ENCODE measurements at places on chromosomes 4 and X. TPM values are rescaled to one million over a fixed set of nuclear protein-coding genes. Genes with fewer than 3 reads are reported as not detected.

The NEUROG2 gene
- total RNA-seq, result not detected

The TLR1 gene
- 17.2 TPM for total RNA-seq

The AFF2 gene
- 0.68 TPM for total RNA-seq

The AKAP14 gene
- not detected for total RNA-seq

The PPP4R3C gene
- not detected for total RNA-seq

The SMIM10 gene
- total RNA-seq, result 0.58 TPM

The RTL5 gene
- total RNA-seq, result 2.4 TPM

The CABS1 gene
- not detected for total RNA-seq

The KLB gene
- total RNA-seq, result not detected

The FANCB gene
- 12.0 TPM for total RNA-seq

DNA sequence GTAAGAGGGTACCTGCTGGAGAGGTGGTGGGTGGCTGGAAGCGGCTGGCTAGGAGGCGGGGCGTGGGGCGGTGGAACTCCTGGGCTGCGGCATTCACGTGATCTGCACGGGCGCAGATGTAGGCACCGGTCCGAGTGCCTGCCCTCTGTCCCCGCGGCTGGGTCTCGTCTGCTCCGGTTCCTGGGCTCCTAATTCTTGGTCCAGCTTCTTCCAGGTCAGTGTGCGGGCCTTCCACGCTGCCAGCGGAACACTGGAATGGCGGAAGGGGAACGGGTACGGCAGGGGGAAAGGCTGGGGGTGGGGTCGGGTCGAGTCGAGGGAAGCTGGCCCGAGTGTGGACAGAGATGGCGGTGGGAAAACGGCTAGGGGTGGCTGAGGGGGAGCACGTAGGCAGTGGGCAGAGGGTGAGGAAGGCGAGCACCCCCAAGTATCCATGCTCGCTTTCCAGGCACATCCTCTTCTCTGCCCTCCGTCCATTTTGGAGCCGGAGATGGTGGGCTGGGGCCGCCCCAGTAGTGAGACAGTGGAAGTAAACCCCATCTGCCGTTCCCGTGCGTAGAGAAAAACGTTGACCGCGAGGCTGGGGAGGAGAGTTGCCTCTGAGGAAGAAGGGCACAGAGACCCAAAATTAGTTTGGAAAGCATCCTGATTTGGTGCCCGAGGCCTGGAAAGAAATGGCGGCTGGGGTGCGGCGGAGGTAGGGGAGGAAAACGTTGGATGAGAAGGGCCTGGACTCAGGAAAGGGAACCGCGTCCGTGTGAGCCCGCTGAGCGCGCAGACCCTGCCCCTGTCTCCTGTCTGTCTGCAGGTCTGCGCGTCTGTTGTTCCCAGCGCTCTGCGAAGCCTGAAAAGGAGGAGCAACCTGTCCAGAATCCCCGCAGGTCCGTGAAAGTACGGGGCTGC is at the start of gene TCEAL4:
Gene TCEAL4, plus strand, starts transcription at position 105 of the 903 bp plus-strand sequence. CDS start 1,161 bp downstream, outside the sequence.
- DNase-seq, result peak; percentile 35

- DNase-seq, result no peak
Observed at GRCh38 chr4:13559413-13559812, 15.1 kb upstream of the NKX3-2 start.

DNA sequence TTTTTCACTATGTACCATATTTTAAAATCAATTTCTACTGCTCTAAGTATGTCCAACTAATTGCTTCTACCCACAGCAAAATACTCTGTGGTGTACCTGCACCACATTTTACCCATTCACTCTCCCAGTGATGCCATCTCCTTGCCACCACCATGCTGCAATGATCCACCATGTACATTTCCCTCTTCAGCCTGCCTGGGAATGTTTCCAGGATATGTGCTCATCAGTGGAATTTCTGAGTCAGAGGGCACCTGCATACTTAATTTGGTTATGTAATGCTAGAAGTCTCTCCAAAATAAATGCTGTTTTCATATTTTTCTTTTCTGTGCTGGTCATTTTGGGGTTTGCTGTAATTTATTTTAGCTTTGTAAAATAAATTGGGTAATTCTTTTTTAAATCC is 33.2 kb upstream of the OCIAD2 start:
- DNase-seq, result no peak

- no peak for DNase-seq
Observed at GRCh38 chr4:92678292-92678691, 374.5 kb downstream of the GRID2 start.

GRCh38 chr4:122053186-122053585 is 98.9 kb upstream of the BLTP1 start:
- no peak for DNase-seq

GRCh38 chr4:153428941-153429475 is 37.2 kb upstream of the TMEM131L start:
- no peak for DNase-seq

DNA sequence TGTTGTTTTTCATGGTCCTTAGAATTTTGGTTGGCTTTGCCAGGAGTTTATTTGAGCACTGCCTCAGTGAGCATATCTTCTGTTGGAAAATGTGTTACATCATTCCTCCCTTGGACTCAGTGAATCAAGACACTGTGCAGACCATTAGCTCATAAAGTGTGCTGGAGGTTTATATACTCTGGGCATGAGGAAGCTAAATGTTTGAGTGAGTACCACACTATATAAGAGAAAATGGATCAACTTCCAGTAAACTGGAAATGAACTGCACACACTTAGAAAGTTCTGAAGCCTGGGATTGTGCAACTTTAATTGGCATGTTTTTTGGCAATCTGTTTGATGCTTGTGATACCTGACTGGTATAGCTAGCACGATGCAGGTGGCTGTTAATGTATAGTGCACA is 75.9 kb downstream of the LIMCH1 start:
- DNase-seq, result no peak

DNA sequence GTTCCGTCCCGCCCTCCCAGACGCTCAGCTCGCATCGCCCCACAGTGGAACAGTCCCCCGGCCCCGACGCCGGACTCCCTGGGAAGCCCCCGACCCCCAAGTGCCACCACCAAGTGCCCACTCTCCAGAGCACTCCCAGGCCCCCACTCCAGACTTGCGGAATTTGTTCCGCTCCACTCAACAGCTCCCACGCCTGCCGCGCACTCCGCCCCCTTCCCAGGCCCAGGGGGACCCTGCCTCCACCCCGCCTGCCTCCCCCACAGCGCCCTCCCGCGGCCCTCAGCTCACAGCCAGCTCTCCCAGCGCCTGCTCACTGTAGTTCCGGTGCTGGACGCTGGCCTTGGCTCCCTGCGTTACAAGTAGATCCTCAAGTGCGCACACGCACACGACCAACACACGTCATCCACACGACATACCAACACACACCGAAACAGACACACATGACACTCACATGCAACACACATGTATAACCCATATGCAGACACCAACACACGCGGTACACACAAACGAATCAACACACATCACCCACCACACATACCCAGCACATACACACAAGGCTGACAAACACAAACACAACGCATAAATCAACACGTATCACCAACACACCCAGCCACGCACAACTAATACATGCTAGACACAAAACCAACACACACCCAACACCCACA is 8.0 kb downstream of the MSX1 start:
- no peak for DNase-seq

DNA sequence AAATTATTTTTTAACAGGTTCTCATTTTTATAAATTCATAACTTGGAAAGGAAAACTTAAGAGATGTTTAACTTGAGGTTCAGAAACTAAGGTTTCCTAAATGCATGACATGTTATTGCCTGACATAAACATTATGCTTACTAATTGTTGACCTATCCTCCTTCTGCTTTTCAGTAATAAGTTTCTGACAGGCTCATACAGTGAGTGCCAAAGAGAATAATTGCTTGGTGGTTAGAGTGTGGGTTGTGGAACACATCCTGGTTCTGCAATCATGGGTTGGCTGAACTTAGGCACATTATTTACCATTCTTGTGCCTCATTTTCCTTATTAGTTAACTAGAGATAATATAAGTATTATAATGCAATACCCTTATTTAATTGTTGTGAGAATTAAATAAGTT is 56.5 kb downstream of the BMPR1B start:
- no peak for DNase-seq

DNA sequence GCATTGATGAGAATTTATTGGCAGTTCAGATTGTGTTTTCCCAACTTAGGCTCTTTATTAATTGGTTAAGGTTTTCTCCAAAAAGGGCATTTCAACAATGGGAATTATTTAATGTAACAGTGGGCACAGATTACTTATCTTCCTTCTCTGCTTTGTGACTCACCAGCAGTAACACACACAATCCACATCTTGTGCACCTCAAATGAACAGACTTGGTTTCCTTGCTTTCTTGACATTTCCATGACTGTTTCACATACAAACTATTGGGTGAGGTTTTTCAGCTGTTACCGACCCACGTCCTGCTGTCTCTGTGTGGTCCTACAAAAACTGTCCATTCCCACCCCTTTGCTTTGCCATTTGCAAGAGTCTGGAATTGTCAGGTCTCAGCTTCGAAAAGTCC is 38.1 kb downstream of the CCNI start:
- no peak for DNase-seq

DNA sequence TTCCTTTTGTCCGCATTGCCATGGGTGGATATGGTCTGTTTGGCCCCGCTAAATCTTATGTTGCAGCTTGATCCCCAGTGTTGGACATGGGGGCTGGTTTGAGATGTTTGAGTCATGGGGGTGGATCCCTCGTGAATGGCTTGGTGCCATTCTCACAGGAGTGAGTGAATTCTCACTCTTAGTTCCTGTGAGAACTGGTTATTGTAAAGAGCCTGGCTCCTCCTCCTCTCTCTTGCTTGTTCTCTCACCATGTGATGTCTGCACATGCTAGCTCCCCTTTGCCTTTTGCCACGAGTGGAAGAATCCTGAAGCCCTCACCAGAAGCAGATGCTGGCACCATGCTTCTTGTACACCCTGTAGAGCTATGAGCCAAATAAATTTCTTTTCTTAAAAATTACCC is 22.6 kb upstream of the STBD1 start:
- no peak for DNase-seq

- no peak for DNase-seq
Observed at GRCh38 chr4:16253127-16253960, 27.1 kb upstream of the TAPT1 start.

GRCh38 chr4:54668014-54668611 is 10.4 kb downstream of the KIT start:
- no peak for DNase-seq

GRCh38 chr4:161252520-161253141 is 911.2 kb downstream of the FSTL5 start:
- no peak for DNase-seq

DNA sequence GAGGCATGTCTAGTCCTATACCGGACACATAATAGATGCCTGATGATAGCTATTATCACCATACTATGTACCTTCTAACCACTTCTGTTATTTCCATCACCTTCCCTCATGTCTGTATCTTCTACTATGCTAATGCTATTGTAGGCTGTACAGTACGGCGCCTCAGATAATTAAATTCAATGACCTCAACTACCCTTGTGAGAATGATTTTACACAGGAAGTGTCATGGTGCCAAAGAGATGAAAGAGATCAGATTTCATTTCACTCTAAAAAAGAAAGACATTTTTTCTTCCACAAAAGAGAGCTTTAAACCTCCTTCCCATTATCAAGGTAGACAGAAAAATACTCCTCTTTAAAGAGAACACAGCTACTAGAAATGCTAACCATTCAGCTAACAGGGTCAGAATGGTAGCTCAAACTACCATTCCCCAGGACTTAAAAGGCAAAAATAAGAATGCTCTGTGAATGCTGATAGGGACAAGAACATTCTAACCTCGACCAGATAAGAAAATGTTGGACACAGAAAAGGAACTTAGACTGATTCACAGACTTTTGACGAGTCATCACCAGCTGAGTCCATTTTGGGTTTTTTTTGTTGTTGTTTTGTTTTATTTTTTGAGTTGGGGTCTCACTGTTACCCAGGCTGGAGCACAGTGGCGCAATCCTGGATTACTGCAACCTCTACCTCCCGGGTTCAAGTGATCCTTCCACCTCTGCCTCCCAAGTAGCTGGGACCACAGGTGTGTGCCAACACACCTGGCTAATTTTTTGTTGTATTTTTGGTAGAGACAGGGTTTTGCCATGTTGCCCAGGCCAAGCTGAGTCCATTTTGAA is 99.2 kb upstream of the RAPGEF2 start:
- DNase-seq, result no peak

DNA sequence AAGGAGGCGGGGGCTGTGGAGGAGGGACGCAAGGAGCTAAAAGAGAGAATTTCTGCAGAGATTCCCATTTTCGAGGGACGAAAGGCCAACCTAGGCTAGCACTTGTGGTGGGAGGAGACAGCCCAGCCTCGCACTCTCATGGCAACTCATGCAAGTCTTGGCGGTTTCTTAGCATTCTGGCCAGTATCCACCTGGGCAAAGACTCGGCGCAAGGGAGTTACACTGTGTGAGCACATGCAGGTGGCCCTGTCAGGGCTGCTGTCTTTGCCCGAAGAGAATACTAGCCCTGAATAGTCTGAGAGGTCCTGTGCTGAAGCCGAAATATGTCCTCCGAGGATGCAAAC is 15.5 kb downstream of the MCF2 start:
- DNase-seq, result no peak

DNA sequence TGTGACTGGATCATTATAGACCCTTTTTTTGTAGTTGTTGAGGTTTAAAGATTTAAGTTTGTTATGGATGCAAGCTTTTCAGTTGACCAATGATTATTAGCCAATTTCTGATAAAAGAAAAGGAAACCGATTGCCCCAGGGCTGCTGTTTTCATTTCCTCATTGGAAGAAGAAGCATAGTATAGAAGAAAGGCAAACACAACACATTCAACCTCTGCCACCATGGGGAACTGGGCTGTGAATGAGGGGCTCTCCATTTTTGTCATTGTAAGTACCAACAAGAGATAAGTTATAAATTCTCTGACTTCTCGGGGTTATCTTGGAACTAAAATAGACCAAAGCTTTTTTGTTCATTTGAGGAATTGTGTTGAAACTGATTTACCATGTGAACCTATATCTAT is at the start of gene CYBB:
Gene CYBB, plus strand, starts transcription at position 203 of the 400 bp plus-strand sequence. Its CDS starts 19 bp downstream, at position 222.
- no peak for DNase-seq

GRCh38 chrX:134625315-134625718 is 33.0 kb downstream of the PLAC1 start:
- no peak for DNase-seq

- no peak for DNase-seq
Observed at GRCh38 chr4:75698963-75699228, 25.5 kb upstream of the USO1 start.

DNA sequence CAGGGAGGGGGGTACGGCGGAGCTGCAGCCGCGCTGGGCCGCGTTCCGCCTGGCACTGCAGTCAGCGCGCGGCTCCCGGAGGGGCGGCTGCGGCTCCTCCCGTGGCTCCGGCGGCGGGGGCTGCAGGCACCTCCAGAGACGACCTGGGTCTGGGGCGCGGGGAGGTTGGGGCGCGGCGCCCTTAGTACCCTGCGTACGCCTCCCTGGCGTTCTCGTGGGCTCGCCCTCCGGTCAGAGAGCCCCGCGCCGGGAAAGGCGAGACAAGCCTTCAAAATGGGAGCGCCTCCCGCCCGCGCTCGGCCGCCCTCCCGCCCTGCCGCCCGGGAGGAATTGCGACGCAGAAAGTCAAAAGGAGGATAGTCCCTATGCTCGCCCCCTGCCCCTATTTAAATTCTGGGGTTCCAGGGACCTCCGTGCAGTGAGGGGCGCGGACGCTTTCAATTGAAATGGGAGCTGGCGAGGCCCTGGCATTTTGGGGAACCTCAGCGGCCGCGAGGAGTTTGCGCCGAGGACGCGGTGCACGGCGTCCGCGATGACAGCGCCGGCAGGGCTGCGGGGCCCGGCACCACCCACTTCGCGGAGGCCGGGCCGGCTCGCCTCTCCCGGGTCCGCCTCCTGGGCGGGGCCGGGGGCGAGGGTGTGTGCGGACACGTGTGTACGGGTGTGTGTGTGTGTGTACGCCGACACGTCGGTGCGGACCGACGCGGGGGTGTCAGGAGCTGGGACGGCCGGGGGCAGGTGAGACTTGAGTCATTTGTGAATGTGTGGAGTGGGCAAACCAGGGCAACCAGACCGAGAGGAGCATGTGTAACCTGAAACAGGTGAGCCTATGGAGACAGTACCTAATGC is 544 bp downstream of the HERC3 start:
- DNase-seq, result peak; percentile 87
